ENCODE measurements at places on chromosomes 2 and 18.
A peak's percentile ranks its signal among the peaks of the same experiment; 100 is the strongest.

GRCh38 chr2:69082430-69082997, 69.5 kb downstream of the ANTXR1 start:
- peak; percentile 33 for DNase-seq

- no peak for DNase-seq
These were observed 58.0 kb downstream of the NYAP2 start for GRCh38 chr2:225457482-225457881.

- DNase-seq = no peak
These were observed 289.2 kb downstream of the ERBB4 start for GRCh38 chr2:212249451-212249850.

GRCh38 chr2:19360266-19360965, 2.0 kb upstream of the OSR1 start:
- DNase-seq = no peak

DNA sequence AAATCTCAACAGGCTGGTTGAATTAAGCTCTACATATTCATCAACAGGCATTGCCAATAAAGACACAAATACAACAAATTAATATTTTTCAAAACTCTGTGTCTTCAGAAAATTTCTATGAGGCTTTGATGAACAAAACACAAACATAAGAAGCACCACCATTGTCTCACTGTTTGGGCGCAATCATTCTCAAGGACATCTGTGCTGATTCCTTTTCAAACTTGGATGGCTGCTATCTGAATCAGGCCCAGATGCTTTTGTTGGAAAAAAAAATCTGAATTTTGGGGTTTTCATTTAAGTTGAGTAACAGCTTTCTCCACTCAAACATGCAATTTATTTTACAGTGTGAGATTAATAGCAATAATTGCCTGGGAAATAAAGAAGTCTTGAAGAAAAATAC, 173.8 kb downstream of the NRXN1 start:
- DNase-seq = no peak

All from NCI-H2029 treated with DMSO at 0.1 percent for 48 hours (cell line).